ENCODE measurements at places on chromosomes 11 and 22.

- no peak for DNase-seq
Observed at GRCh38 chr11:99019696-99020095, 1.1 kb upstream of the CNTN5 start.

GRCh38 chr11:76578654-76579055 is 91.9 kb downstream of the LRRC32 start:
- no peak for DNase-seq

DNA sequence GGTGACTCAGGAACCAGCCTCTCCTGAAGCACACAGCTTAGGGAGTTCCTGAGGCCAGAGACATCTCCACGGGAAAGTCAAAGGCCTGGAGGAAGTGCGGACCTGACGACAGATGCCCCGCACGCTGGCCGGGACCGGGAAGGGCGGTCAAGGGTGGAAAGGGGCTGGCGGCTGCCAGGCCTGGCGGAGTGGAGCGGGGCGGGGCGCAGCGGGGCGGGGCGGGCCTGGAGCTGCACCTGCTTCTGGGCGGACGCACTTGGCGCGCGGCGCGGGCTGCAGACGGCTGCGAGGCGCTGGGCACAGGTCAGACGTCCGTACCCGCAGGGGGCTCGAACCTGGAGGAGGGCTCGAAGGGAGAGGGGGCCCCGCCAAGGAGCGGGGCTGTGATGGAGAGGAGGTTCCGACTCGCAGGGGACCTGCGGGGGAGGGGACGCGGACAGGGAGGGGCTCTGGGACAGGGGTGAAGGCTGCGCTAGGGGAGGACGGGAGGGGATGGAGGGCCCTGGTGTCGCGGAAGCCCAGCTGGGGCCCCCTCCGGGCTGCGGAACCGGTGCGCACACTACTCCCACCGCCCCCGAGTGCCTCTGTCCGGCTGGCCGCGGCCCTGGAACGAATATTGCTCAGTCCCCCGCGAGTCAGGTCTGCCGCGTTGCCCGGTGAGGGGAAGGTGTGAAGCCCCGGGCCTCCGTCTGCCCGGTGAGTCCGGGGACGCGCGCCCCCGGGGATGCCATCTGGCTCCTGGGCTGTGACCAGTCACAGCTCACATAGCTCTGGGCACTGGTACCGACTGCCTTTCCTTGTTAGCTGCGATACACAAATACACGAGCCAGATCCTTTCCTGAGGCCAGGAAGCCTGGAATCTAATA is at the start of gene TMEM45B:
Gene TMEM45B (plus strand): TSS at position 253 of the 866 bp plus-strand sequence. CDS start 36,635 bp downstream, outside the sequence.
- no peak for DNase-seq

- no peak for DNase-seq
Observed at GRCh38 chr11:44949160-44950030, 1.3 kb downstream of the TP53I11 start.

All from T follicular helper cell (primary cell).